AG08396 (cell line): ENCODE measurements at places on chromosomes 13 and 19.

DNA sequence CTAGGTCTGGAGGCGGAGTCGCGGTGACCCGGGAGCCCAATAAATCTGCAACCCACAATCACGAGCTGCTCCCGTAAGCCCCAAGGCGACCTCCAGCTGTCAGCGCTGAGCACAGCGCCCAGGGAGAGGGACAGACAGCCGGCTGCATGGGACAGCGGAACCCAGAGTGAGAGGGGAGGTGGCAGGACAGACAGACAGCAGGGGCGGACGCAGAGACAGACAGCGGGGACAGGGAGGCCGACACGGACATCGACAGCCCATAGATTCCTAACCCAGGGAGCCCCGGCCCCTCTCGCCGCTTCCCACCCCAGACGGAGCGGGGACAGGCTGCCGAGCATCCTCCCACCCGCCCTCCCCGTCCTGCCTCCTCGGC is at the start of gene SLC5A5:
Gene SLC5A5, plus strand, starts transcription at position 68 of the 373 bp plus-strand sequence. CDS start 375 bp downstream, outside the sequence.
- no peak for DNase-seq

DNA sequence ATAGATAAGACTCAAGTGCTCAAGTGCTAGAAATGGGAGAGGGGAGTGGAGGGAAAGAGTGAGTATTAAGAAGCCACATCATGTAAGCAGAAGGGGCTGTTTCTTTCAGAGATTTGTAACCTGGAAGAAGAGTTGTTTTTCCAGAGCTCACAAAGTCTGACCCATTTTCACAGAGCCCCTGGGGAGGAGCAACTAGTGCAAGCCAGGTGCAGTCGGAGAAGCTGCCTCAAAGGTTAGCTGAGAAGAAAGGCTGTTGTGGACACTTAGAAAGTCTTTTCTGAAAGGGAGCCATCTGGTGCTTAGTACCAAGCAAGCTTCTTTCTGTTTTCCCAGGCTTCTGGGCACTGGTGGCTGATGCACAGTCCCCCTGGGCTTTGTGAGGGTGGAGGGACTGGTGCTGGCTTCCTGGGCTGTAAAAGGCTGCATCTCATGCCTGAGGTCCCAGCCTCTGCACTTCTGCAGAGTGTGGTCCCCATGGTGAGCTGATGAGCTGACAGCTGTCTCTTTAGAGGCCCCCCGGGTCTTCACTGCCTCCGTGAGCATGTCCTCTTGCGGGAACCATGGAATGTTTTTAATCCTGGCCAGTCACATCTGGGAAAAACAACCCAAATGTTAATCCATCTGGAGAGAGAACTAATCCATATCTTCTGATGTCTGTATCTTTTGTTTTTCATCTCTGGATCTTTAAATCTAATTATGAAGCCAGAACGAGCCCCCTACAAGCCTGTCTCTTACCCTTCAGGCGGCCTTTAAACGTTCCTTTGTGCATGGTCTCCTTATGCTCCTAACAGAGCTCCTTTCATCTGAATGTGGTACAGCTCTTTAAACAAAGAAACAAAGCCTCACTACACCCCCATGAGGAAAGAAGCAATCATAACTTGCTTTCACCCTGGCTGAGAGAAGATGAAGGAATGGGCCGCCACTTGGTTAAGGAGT is 40.2 kb downstream of the OLFM4 start:
- no peak for DNase-seq

DNA sequence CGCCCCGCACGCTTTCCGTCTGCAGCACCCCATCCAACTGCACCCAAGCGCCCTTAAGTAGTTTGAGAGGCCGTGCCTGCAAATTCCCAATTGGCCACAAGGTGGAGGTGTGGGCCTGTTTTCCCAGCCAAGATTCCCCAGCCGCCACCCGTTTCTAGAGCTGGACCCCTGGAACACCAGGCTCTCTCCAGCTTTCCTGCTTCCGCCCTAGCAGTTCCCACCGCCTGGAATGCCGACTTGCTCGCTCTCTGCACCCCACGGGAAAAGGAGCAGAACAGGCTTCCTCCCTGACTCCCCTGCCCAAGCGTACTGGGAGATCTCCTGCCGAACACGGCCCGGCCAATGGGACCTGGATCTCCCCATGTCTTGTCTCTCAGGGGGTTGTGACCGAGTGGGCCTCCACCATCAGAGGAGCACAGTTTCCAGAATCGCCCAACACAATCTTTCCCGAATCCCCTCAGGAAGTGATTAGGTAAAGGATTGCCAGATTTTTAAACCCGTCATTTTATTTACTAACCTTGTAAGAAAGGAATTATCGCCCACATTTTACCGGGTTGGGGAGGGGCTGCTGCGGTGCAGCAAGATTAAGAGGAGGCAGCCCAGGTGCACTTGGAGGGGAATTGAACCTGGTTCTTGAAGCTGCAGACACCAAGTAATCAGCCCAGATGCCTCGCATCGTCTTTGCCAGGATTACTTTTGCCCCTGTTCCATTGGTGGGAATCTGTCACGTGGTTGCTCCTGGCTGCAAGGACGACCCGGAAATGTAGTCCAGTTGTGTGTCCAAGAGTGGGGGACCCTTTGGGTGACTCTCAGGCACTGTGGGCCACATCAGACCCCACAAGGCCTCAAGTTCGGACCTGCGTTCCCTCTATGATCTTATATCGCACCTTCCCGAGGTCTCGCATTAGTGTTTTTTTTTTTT is 3.5 kb upstream of the NAPSA start:
- peak; percentile 93 for DNase-seq

GRCh38 chr19:10553943-10554381 is 10.3 kb downstream of the ATG4D start:
- no peak for DNase-seq

DNA sequence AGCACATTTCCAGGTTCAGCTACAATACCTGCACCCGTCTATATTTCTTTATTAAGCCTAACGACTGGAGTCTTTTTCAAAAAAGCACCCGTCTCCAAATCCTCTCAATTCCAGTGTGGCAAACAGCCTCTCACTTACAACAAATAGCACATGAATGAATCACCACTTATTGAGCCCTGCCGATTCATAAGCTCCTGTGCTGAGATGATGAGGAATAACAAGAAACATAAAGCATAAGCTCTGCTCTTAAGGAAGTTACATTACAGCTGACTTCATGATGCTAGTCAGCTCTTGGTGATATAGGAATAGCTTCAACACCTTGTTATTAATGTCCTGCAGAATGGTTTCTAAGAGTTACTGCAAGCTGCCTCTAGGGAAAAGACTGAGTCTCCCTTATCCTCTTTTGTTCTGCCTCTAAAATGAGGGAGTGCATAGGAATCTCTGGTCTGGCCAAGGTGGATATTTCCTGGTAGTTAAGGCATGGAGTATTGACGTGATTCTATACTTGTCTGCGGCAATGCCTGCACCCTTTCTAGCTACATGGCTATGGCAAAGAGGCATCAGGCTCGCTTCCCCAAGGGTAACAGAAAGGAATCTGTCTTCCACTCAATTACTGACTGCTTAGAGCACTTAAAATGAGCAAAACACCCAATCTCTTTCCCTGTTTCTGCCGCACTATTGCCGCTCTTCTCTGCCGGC is 195.7 kb downstream of the KLF12 start:
- peak; percentile 58 for DNase-seq

- peak; percentile 42 for DNase-seq
These were observed 86.2 kb upstream of the FRY start for GRCh38 chr13:31945202-31945961.

DNA sequence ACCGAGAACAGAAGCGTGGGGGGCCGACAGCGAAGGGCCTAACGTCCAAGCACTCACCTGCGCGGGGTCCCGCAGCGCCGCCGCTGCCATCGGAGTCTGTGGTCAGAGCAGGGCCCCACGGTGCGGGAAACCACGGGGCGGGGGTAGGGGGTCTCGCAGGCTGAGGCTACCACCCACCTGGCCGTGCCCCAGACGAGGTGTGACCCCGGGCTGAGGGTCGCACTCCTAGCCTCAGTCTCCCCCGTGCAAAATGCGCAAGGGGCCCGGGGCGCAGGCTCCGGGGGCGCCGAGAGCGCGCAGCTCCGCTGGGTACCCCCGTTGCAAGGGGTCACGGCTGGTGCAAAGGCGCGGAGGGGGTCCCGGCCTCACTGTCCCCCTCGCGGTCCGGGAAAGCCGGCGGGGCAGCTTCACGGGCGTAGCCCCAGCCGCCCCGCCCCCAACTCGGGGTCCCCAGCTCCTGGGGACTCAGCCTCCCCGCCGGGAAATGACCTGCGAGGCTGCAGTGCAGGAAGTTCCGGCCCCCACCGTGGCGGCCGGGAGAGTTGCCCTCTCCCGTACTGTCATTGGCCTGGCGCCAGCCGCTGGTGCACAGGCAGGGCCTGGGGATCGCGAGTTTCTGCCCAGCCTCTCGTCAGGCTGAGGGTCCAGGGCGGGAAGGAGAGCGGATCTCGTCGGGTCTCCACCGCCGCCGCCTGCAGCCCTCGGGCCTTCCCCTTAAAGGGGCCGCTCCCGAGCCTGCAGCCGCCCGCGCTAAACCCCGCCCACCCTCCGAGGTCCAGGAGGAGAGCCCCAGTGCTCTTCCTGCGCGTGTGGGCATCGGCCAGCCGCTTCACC is at the start of gene ZNF792:
Gene ZNF792, minus strand, starts transcription at position 657 of the 834 bp plus-strand sequence. Its CDS starts 567 bp downstream, at position 90.
- DNase-seq, result peak; percentile 87

- no peak for DNase-seq
These were observed 58.4 kb upstream of the UQCRFS1 start for GRCh38 chr19:29271341-29271740.

DNA sequence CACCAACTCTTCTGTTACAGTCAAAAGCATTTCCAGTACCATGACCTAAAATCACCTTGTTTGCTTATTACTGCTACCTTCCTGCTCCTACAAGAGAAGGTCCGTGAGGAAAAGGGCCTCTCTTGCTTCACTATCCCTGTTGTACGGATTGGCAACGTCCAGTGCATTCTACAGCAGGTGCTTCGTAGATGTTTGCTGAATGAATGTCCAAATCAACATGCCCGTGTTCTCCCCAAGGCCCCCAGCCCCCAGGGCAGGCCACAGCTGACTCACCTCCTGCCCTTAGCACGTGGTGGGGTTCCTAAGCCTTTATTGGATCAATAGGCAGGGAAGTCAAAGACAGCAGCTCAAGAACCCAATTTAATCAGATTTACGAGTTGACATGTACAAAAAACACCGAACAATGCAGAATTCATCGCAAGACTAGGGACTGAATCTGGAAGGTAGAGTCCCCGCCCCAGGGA is 5.5 kb upstream of the NAPA start:
- DNase-seq, result no peak

- no peak for DNase-seq
These were observed 4.2 kb downstream of the ADGRE3 start for GRCh38 chr19:14670408-14670807.

GRCh38 chr19:31300422-31300821 is 48.8 kb downstream of the TSHZ3 start:
- DNase-seq, result no peak

GRCh38 chr13:23680845-23681669 is 110.8 kb downstream of the TNFRSF19 start:
- DNase-seq, result no peak

GRCh38 chr13:25778808-25779305 is 273.0 kb downstream of the SHISA2 start:
- DNase-seq, result no peak

- DNase-seq, result no peak
These were observed 110.9 kb downstream of the KL start for GRCh38 chr13:33127009-33127551.

DNA sequence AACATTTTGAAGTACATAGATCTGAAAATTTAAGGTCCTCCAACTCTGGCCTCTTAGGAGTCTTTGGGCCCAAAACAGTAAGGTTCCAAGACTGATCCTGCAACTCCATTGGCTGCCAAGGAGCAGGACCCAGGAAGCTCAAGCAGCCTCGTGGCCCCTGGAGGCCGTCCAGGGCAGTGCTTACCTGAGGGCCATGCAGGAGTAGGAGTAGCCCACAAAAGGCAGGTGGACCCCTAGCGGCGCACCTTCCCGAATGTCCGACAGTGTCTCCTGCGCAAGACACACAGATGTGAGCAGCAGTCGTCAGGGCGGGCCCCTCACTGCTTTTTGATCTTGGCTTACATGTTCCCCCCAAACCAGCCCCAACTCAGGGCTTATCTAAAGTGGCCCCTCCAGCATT is 5.7 kb upstream of the SIX5 start:
- no peak for DNase-seq

DNA sequence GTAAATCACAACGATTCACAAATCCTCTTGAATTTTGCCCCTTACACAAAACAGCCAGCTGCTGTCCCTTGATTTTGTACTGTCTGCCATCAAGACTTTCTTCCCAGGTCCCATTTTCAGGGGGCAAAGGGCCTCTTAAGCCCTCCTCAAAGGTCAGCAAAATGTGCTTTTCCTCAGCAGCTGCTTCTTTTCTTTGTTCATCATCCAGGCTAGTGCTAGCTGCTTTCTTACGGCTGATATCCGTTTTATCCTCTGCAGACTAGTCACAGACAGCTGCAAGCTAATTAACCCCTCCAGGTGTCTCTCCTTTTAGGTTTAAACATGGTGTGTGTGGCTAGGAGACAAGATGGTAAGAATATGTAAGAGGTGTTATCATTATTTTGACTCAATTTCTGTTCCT is 90.9 kb downstream of the NALCN start:
- DNase-seq, result no peak

- DNase-seq, result no peak
These were observed 3.3 kb downstream of the NANOS2 start for GRCh38 chr19:45911291-45911690.

GRCh38 chr13:71801781-71802180 is 65.2 kb downstream of the DACH1 start:
- DNase-seq, result no peak

DNA sequence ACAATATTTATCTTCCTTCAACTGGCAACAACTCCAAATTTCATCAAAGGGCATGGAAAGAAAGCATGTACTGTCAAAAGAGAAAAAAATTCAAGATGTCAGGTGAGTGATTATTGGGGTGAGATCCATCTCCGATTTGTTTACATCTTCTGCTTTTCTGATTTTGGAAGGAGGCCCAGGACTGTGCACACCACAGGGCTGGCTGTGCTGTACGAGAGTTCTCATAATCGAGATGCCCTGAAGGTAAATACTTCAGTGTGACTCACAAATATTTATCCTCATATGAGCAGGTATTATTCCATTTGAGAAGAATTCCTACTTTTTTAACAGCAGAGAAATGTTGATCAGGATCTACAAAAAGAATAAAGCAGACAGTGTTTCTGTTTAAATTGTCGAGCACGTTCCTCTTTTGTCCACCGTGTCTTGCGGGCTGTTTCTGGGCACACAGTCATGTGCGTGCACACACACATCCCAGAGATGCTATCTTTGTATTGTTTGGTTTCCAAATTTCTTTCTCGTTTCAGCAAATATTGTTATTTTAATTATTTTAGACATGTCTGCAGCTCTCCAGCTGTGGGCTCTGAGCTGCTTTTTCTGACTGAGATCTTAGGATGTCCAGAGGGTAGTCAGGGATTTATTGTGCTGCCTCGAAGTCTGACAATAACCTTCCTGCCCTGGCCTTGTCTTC is 103.8 kb downstream of the KL start:
- DNase-seq, result no peak

GRCh38 chr19:37468961-37469777 is at the start of gene ZNF570:
TSS of gene ZNF570 (plus strand) at chr19:37469356. CDS start at chr19:37470355, 999 bp downstream.
- DNase-seq, result peak; percentile 87
